ENCODE measurements at places on chromosomes 16 and 17. TPM values are rescaled to one million over a fixed set of nuclear protein-coding genes. Genes with fewer than 3 reads are reported as not detected.

GRCh38 chr17:38428112-38428642 is at the start of gene ARHGAP23:
TSS of gene ARHGAP23 (plus strand) at chr17:38428464. CDS start at chr17:38428486, 22 bp downstream.
- DNase-seq, result peak; percentile 41

GRCh38 chr17:73042809-73043685 is 49.4 kb downstream of the SLC39A11 start:
- DNase-seq, result peak; percentile 47

DNA sequence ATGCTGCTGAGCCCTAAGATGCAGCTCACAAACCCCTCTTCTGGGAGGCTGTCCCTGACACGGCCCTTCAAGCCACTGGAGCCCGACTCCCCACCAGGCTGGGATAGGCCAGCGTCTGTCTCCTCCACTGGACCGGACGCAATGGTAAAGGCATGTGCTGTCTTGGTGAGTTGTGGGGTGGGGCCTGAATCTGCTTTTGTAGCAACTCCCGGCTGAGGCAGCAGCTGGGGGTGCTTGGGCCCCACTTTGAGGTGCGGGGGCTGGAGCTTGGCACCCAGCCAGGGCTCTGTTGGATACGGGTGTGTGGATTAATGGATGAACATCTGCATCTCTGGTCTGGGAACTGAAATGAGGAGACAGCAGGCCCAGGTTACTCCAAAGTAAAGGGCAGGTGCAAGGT is 3.5 kb upstream of the NLRC3 start:
- DNase-seq, result no peak

GRCh38 chr16:4800290-4801041 is 2.0 kb downstream of the ROGDI start:
- DNase-seq, result no peak

- peak; percentile 45 for DNase-seq
These were observed 19.8 kb downstream of the GTF3C1 start for GRCh38 chr16:27529962-27530361.

- no peak for DNase-seq
These were observed 29.8 kb downstream of the CDC27 start for GRCh38 chr17:47159315-47159714.

DNA sequence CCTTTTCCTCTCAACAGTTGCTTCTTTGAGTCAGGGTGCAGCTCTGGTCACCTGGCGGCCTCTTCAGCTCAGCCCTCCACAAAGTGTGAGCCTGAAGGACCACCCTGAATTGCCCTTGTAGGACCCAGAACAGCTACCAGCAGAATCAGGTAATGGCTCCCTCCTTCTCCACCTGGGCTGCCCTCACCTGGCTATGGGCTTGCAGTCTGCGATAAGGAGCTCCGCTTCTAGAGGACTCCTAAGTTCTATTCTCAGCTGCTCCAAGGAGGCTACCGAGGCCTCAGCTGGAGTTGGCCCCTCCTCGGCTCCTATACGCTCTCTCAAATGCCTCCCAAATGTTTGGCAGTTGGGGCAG is 13.4 kb downstream of the SMIM5 start:
- DNase-seq, result no peak

DNA sequence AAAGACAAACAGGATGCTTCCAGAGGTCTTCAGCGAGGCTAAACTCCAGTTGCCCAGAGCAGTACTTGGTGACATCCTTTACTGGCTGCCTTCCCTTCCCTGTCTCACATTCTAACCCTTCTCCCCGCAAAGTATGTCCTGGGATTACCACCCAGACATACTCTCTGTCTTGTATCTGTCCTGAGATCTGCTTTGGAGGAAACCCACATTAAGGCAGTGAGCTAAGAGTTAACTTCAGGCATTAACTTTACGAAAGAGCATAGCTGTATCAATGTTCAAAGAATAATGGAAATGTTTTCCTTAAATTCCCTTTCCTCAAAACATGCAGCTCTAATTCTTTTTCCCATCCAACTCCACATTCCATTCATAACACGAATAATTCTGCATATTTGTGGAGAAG is 385.2 kb downstream of the NPIPA8 start:
- DNase-seq, result no peak

GRCh38 chr17:82400206-82400605 is 17.9 kb upstream of the HEXD start:
- no peak for DNase-seq

GRCh38 chr17:4014148-4014927 is 50.1 kb upstream of the ATP2A3 start:
- no peak for DNase-seq

DNA sequence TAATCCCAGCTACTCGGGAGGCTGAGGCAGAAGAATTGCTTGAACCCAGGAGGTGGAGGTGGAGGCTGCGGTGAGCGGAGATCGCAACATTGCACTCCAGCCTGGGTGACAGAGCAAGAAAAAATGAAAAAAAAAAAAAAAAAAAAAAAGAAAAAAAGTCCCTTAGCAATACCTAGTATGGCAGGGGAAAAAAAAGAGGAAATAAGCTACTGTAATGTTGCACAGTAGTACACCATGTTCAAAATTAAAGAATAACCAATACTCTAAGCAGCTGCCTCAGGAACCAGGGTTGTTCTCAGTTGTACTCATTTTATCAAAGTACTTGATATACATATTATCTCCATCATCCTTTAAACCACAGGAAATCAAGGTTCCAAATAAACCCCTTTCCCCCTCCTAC is 17.3 kb upstream of the TXNDC11 start:
- DNase-seq, result no peak

KRTAP4-9 gene
- total RNA-seq, result not detected

TBC1D3E gene
- total RNA-seq, result not detected

MT1M gene
- 1.5 TPM for total RNA-seq

KCNJ18 gene
- 0.12 TPM for total RNA-seq

DUSP3 gene
- total RNA-seq, result 50.7 TPM
